Immature natural killer cell (primary cell): ENCODE measurements at places on chromosomes 1 and 21. TPM values are rescaled to one million over a fixed set of nuclear protein-coding genes. Genes with fewer than 3 reads are reported as not detected.

DNA sequence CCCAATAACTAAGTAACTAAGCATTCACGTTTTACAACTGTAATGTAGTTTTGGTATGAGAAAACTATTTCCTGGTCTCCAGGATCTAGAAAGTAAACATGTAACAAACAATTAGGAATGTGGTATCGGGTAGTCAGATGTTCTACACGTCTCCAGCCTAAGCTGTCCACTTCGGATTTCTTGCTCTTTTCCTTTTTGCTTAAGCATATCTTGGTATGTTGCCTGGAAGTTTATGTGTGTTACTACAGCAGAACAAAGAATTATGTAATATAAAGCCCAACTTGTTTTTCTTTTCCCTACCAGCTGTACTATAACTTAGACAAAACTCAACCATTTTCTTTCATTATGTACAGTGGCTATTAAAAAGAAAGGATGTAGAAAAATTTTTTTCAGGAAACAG is 20.4 kb upstream of the WARS2 start:
- no peak overlapping the region for H3K4me3 ChIP-seq
- DNase-seq: no peak
- H3K27ac ChIP-seq: no peak overlapping the region
- no peaks in the 10 kb centered on the region for H3K27me3 ChIP-seq
- H3K4me1 ChIP-seq: no peaks in the 10 kb centered on the region

DNA sequence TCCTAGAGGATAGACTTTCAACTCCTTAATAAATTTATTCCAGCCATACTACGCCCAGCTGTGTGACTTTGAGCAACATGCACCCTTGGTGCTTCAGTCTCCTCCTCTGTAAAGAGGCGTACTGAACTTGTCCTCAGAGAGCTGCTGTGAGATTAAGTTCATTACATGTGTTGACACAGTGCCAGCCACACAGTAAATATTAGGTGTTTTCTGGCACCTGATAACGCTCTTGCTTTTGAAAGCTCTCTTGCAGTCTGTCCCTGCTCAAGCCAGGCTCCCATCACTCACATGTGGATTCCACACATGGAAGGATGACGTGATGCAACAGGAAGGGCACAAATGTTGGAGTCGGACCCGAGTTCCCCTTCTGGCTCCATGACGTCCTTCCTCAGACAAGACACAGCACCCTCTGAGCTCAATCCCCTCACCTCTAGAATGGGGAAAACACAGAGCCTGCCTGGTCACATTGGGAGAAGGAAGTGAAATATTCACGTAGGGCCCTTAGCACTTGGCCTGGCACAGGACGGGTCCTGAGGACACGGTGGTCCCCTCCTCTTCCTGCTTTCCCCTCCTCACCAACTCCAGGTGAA is 7.7 kb downstream of the IFNLR1 start:
- H3K27me3 ChIP-seq: peaks cover 1% of the 10 kb centered on the region
- no peak overlapping the region for H3K4me3 ChIP-seq
- no peak for DNase-seq
- no peaks in the 10 kb centered on the region for H3K4me1 ChIP-seq

- peaks cover 2% of the 10 kb centered on the region for H3K27me3 ChIP-seq
- no peak for DNase-seq
- H3K4me1 ChIP-seq: no peaks in the 10 kb centered on the region
- no peak overlapping the region for H3K4me3 ChIP-seq
Observed at GRCh38 chr1:220504329-220504728, 23.6 kb upstream of the MARK1 start.

DNA sequence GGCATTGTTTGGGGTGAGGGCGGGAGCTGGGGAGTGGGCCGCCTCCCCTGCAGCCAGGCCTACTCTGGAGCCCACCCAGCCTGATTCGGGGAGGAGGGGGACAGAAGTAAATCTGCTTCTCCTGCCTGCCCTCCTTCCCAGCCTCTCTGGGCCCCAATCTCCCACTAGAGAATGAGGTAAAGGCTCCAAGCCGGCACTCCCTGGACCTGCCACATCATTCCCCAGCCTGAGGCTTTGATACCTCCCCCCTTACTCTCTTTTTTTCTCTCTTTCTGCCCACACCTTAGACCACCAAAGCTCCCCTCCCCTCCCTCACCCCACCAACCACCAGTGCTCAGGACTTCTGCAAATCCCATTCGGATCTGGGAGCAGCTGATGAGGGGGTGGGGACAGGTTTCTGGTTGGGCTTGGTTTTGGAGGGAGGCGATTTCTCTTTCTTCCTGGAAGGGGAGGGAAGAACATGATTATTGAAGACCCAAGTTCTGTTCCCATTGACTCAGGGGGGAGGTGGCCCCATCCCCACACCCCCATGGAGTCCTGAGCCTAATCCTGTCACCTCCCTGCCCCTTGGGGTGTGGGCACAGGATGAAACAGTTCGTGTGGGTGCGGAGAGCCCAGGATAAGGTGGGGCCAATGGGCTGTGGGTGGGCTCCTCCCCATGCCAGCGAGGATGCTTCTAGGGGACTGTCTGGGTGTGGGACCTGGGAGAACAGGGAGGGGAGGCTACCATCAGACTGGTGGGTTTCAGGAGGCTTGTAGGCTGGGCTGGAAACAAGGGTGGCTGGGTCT is 1.3 kb downstream of the MAP7D1 start:
- H3K36me3 ChIP-seq: no peaks in the 10 kb centered on the region
- H3K27me3 ChIP-seq: peaks cover 13% of the 10 kb centered on the region
- peaks cover 77% of the 10 kb centered on the region for H3K4me1 ChIP-seq
- DNase-seq: no peak

DNA sequence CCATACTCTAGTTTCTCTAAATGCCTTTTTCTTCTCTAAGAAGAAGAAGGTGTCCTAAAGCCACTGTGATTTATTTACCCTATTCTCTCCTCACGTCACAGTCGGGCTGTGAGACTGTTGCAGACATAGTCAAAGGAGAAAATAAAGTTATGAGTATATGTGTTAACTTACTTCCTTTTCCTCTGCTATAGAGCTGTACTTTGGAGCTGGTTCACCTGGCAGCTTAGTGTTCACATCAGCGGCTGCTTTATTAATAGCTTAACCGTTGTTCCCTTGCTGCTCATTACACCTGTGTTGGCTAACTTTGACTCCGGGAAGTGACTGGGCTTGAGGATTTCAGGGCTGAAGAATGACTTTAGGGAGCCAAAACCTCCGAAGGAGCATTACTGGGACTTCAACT is 3.6 kb downstream of the PFKFB2 start:
- no peaks in the 10 kb centered on the region for H3K27me3 ChIP-seq
- H3K4me3 ChIP-seq: no peak overlapping the region
- H3K4me1 ChIP-seq: peaks cover 17% of the 10 kb centered on the region
- no peaks in the 10 kb centered on the region for H3K36me3 ChIP-seq

DNA sequence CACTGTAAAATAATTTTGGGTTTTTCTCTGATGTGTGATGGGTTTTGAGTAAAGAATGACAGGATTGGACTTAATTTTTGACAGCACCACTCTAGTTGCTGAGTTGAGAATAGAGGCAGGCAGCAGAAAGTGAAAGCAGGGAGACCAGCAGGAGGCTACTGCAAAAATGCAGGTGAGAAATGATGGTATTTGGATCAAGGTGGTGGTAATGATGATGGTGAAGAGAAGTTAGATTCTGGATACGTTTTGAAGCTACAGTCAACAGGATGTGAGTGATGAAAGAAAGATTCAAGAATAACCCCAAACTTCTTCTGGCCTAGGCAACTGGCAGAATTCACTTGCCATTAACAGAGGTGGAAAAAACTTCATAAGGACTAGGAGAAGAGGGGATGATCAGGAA is 14.8 kb upstream of the AK5 start:
- no peak overlapping the region for H3K4me3 ChIP-seq
- peaks cover 7% of the 10 kb centered on the region for H3K4me1 ChIP-seq
- peaks cover 3% of the 10 kb centered on the region for H3K36me3 ChIP-seq
- H3K27me3 ChIP-seq: no peaks in the 10 kb centered on the region
- DNase-seq: no peak
- no peak overlapping the region for H3K27ac ChIP-seq

DNA sequence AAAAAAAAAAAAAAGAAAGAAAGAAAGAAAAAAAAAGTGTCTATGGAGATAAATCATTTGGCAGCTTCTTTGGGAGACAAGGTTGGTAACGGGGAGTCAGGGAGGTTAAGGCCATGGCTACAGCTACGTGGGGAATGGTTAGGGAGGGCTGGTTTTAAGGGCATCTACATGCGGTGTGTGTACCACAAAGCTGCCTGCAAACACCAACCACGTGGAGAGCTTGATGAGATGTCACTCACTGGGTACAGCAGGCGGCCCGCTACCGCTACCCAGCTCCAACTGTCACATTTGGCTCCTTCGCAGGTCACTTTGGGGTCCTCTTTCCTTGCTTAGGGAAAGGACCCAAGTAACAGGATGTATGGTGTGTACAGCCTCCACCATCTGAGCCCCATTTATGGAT is 4.2 kb downstream of the NPPB start:
- no peaks in the 10 kb centered on the region for H3K36me3 ChIP-seq
- no peaks in the 10 kb centered on the region for H3K4me1 ChIP-seq
- H3K4me3 ChIP-seq: no peak overlapping the region
- peaks cover 6% of the 10 kb centered on the region for H3K27me3 ChIP-seq

DNA sequence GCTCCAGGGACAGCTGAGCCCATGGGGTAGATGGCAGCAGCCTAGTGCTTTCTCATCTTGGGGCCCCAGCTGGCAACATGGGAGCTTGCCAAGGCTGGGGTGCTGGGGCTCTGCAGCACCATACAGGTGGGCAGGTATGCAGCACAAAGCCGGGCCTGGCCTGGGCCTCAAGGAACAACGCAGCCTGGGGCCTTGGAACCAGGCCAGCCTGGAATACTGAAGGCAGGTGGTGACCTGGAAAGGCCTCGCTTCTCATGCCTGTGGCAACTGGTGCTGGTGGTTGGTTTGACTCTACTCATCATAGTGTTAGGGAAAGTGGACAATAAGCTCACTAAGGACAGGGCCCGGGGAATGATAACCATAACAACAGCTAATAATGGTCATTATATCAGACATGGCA is 27.0 kb upstream of the SDHB start:
- no peak overlapping the region for H3K27ac ChIP-seq
- H3K27me3 ChIP-seq: peaks cover 9% of the 10 kb centered on the region
- no peak overlapping the region for H3K4me3 ChIP-seq
- no peaks in the 10 kb centered on the region for H3K4me1 ChIP-seq
- no peak for DNase-seq

- peaks cover 1% of the 10 kb centered on the region for H3K27me3 ChIP-seq
- DNase-seq: no peak
- H3K4me1 ChIP-seq: peaks cover 4% of the 10 kb centered on the region
- peaks cover 7% of the 10 kb centered on the region for H3K36me3 ChIP-seq
Observed at GRCh38 chr1:168863772-168864171, 134.8 kb upstream of the DPT start.

Gene PPIE
- polyA plus RNA-seq: 177 TPM

Gene PTPN22
- 80.9 TPM for polyA plus RNA-seq
